ENCODE measurements at places on chromosomes 7 and 10.

DNA sequence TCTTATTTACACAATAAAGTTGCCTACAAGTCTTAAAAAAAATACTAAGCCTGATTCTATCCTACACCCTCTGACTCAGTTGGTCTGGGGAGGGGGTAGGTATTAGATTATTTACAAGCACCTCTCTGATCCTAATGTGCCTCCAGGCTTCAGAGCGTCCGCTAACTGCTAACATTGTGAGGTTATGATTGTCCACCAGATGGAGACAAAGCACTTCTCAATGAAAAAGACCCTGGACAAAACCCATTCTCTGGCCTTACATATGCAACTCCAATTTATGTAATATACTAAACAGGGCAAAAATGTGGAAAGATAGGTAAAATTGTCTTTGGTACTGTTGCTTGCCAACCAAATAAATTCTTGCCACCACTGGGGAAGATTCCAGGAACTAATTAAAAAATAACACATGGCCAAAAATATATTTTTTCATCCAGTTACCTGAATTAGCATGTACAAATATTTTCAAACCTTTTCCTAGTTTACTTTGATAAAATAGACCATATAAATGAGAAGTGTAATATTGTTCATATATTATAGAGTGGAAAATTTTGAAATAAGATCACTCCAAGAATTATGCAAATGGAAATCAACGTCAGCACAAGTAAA, 92.4 kb downstream of the KIF20B start:
- DNase-seq, result peak; percentile 48

DNA sequence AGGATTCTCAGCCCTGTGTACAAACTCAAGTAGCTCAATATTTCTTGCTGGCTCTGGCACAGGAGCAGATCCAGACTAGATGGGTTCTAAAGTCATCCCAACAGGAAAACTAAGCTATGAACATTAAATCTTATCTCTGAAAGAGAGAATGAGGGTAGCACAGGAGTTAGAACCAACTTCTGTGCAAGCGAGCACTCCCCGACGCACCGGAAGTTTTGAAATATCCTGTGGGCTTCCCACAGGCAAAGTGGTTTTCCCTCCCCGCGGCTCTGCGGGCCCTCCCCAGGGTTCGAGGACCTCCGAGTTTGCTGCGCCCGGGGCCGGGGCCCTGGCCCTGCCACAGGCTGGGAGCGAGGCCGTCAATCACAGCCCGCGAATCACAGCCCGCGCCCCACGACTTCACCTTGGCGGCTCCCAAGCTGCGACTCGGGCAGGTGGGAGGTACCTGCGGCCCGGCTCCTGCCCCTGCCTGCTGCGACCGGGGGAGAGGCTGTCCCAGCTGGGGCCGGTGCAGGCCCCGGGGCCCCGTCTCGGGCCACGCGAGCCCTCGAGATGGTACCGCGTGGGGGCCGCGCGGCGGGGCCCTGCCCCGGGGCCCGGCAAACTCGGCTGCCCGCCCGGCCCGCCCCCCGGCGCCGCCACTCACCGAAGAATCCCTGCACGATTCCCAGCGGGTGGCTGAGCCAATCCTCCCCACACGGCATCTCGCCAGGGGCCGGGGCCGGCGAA, 598 bp downstream of the MCMBP start:
- DNase-seq, result peak; percentile 20

DNA sequence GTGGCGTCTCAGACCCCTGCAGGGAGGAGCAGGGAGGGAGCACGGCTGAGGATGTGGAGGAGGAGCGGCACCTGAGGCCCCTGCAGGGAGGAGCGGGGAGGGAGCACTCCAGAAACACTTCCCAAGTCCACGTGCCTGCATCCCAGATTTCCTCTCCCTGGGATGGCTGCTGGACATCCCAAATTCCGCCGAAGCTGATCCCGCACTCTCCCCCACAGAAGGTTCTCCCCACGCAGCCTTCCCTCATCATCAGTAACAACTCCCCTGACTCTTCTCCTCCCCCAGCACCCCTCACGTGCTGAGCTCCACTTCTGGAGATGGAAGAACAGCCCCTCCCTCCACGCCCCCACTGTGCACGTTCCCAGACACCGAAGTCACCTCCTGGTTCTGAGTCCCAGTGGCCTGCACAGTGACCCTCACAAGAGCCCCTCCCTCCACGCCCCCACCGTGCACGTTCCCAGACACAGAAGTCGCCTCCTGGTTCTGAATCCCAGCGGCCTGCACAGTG, 17.8 kb upstream of the FOXL3 start:
- no peak for DNase-seq

DNA sequence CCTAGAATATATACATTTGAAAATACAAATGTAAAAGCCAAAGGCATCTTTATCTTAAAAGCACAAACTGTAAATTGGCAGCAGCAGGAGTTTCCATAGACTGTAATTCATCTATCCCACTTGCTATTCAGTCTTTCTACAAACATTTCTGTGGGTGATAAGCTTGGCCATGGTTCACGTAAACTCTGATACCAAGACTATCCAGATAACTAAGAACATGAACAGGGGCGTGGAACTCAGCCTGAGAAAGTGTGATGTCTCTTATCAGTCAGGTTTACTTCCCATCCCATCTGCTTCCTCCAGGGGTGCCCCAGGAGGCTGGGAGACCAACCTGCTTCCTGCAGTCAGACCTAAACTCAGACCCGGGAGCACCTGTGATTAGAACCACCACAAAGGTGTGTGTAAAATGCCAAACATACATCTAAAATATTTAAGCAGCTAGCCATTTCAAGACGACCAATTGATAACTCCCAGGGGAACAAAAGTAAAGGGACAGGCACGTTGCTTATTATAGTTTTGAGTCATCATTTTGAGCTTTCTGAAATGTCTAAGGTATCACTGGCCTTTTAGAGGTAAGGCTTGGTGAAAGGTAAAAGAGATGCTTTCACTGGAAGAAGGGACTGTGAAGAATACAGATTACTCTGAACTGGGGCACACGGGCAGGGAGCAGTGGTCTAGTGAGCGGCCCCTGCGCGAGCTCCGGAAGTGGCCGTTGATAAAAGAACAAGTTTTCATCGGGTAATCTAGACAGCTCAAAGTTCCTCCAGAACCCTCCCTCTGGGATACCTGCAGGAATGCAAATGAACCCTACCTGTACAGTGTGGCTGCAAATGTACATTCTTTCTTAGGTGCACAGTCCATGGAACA, 51.5 kb downstream of the RSU1 start:
- no peak for DNase-seq

GRCh38 chr10:67200913-67201564, 275.2 kb downstream of the LRRTM3 start:
- no peak for DNase-seq

GRCh38 chr7:18866359-18867036, 250.9 kb downstream of the TWIST1 start:
- no peak for DNase-seq

DNA sequence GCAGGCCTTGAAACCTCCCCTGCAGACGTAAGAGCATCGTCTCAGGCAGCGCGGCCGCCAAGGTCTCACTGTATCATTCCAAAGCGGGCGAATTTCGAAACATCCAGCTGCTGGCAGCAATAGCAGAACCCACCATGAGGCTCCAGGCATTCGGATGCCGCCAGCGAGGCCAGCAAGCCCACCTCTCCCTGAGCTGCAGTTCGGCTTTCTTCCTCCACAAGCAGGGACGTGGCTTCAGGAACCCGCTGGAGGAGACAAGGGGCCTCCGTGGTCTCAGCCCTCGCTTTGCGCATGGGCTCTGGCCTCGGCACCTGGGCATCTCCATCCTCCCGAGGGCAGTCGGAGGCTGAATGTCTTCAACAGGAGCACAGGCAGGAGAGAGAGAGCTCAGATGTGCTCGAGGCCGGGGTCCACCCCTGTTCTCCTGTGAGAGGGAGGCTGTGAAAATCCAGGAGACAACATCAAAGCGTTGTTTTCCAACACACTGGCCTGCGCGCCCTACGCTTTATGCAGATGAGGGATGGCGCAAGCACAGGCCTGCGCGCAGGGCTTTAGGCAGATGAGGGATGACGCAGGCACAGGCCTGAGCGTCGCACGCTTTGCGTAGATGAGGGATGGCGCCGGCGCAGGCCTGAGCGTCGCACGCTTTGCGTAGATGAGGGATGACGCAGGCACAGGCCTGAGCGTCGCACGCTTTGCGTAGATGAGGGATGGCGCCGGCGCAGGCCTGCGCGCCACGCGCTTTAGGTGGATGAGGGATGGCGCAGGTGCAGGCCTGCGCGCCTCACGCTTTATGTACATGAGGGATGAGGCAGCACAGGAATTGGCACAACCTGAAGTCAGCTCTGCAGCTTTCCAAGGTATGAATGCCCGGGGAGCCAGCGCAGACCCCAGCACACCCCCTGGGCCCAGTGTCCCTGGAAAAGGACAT, 103.2 kb downstream of the WDR37 start:
- no peak for DNase-seq

GRCh38 chr7:143892527-143893300, 9.3 kb downstream of the TCAF1 start:
- DNase-seq, result no peak

- no peak for DNase-seq
These were observed 67.0 kb downstream of the WDR37 start for GRCh38 chr10:1123198-1123597.

- DNase-seq, result no peak
These were observed 23.6 kb upstream of the SEMA3C start for GRCh38 chr7:80942261-80943041.

- no peak for DNase-seq
These were observed 198.4 kb downstream of the PCLO start for GRCh38 chr7:82964150-82964882.

DNA sequence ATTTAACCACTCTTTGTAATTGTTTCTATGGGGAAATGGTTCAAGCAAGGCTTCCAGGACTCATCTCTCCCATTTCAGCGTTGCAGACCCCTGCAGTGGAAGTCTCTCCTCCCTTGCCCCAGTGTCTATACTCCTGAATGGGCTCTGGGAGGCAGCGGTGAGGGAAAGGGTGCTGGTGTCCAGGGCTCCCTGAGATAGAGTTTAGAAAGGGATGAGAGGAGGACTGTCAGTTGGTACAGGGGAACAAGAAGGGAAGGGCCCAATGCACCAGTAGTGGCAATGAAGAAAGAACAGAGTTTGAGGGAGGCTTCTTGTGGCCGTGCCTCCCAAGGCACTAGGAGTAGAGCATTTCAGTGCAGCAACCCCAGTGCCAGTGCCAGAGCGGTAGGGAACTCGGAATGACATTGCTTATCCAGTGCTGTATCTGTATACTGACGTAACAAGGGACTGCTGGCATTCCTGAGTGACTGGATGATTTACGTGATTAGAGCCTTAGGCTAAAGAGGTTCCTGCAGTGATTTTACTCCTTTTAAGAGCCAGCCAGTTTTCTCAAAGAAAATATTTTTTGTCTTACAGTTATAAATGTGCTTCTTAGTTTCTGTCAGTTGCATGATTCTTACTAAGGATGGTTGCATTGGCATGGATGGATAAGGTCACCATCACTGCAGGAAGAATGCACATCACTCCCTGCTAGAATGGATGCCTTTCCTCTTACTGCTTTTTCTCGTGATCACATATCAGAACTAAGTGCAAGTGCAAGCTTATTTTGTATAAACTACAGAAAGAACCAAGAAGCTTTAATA, 28.0 kb downstream of the PRPF18 start:
- DNase-seq, result no peak

- no peak for DNase-seq
These were observed 17.8 kb upstream of the AKAP9 start for GRCh38 chr7:91922857-91923256.

- no peak for DNase-seq
These were observed 17.4 kb upstream of the ZNF37A start for GRCh38 chr10:38076687-38077086.

GRCh38 chr10:79195091-79195923, 126.5 kb downstream of the ZMIZ1 start:
- no peak for DNase-seq

- no peak for DNase-seq
These were observed 4.4 kb upstream of the RFC2 start for GRCh38 chr7:74258639-74259038.

GRCh38 chr10:126872768-126873167, 32.5 kb upstream of the DOCK1 start:
- no peak for DNase-seq

DNA sequence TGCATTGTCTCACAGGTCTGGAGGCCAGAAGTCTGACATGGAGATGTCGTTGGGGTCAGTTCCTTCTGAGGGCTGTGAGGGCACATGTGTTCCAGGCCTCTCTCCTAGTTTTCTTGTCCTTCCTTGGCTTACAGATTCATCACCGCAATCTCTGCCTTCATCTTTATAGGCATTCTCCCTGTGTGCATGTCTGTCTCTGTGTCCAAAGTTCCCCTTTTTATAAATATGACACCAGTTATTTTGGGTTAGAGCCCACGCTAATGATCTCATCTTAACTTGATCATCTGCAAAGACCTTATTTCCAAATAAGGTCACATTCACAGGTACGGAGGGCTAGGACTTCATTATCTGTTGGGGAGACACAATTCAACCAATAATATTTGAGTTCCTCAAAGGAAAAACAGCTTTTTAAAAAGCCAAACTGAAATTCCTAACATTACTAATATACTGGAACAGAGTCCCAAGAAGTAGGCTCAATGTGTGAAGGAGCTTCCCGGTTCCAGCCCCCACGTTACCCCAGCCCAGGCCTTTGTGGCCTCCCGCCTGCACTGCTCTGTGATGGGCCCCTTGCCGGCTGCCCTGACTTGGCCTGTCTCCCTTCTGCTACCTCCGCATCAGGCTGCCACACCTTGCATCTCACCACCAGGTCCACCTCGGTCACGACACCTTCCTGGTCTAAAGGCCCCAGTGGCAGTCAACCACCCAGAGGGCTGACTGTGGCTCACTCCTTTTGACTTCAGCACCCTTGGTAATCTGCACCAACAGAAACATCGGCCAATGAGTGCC, 142.7 kb downstream of the KCNMA1 start:
- no peak for DNase-seq

GRCh38 chr10:79209831-79210230, 137.4 kb upstream of the PPIF start:
- DNase-seq, result no peak

DNA sequence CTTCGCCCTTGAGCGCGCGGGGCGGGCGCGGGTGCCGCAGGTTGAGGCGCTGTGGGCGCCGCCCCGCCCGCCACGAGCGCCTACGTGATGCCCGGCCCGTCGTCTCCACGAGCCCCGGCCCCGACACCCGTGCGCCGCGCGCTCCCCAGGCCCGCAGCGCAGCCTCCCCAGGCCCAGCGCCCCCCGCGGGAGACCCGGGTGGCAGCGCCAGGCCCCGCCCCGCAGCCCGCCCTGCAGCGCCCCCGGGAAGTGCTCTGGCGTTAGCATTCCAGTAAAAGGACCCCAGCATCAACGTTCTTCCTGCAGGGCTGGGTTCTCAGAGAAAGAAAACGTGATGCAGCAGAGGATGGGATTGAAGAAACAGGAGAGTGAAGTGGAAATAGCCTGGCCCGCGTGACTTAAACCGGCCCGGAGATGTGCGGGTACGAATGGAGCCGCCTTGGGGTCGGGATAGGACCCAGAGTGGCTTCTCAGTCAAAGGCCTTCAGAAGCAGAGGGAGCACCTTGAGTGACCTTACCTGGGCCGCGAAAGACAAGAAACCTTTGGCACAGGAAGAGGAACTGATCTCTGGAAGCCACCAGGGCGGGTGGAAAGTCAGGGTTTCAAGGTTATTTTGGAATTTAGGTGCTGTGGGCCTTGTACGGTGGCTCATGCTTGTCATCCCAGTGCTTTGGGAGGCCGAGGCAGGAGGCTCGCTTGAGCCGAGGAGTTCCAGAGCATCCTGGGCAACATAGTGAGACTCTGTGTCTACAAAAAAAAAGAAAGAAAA, 1.8 kb downstream of the PFKP start:
- DNase-seq, result no peak

All from NCI-H1092 (cell line).